Activated CD4-positive, alpha-beta T cell treated with anti-CD3 and anti-CD28 coated beads for 48 hours (primary cell): ENCODE measurements at places on chromosomes 4 and X.

DNA sequence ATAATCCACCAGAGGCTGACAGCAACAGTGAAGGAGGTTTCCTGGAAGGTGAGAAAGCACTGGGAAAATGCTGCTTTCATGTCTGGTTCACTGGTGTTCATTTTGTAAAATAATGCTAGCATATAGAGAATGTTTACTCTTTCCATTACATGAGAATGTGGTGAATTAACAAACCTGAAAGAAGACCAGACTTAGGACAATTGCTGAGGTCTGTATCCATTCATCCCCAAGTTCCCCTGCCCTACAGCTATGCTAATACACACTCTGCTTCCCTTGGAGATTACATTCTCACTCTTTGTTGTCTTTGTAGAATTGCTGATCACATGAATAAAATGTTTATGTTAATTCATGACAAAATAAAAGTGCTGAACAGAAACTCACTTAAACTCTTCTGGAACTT is 99.5 kb downstream of the ARHGAP6 start:
- no peak for DNase-seq

DNA sequence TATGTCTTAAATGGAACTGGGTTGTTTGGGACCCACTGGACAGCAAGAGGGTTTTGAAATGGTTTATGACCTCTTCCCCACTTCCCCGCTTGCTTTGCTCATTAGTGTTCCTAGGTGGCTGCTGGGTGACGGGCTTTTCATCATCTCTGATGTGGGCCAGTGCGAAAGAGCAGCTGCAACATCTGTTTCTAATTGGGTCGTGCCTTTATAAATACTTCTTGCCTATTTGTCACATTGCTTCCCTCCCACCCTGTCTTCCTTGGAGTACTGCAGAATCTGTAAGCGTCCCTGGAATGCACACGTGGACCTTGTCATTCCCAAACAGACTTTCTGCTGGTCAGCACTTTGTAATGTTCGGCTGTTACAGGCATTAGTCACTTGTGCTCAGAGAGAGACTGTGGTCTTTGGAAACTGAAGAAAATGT is 35.2 kb downstream of the SEPTIN11 start:
- DNase-seq, result no peak

- DNase-seq, result no peak
Measured at GRCh38 chr4:25755911-25756310, 100.3 kb downstream of the SLC34A2 start.

- DNase-seq, result no peak
Measured at GRCh38 chr4:123838474-123838873, 441.9 kb downstream of the SPRY1 start.

GRCh38 chr4:183139058-183139750 is 40.1 kb downstream of the WWC2 start:
- DNase-seq, result no peak

DNA sequence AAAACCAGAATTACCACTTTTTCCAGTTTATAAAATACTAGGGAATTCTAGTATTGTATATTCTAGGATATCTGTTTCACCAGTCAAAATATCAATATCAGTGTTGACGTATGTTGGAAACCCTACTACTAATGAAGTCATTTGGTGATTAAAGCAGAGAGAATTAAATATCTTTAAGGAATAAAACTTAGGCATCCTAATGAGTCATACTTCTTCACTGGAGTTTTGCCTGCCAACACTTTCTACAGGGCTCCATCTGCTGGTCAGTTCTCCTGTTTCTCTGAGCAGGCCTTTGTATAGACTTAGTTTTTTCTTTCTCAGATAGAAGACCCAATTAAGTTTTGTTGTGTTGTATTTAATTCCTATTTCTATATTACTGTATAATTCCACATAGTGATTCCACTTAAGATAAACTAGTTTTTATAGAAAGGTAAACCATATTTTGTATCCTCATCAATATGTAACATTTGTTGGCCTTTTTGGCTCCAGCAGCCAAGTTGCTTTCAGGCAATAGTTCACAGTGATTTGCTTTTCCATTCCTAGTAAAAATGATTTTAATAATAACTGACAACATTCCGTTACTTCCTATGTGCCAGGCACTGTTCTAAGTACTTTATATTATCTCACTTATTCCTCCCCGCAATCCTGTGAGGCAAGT is 3.5 kb downstream of the AP1AR start:
- DNase-seq, result peak; percentile 51

DNA sequence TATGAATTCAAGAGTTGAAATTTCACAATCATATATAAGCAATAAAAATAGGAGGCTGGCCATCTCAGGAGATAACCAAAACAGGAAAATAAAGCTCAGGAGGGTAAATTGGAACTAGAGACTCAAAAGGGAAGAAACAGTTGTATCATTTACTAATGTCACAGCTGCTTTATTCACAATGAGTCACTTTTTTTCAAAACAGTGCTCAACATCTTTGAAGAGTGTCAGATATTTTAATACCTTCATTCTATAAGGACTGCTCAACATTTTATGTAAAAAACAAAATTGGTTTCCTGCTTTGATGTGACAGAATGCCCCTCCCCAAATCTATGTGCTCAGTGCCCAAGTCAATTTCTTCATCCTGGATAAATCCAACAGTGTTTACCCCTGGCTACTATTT is 97.7 kb downstream of the DDX60 start:
- no peak for DNase-seq

GRCh38 chrX:43019021-43019420 is 241.1 kb upstream of the PPP1R2C start:
- no peak for DNase-seq

DNA sequence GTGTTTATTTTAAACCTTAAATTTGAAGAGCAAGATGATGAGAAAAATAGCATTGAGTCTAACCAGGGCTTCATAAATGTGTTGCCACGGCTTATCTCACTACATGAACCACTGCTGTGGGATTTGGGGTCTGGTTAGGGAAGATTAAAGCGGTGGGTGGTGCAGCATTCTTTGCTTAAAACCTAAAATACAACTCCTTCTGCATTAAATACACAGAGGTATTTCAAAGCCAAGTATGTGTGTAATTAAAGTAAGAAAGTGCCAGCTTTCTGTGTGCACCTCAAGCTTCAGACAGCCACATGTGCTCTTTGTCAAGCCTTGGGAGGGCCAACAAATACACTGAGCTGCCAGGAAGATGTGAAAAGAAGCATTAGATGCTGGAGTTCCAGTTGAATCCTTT is 128.0 kb downstream of the CPE start:
- no peak for DNase-seq

- DNase-seq, result no peak
Measured at GRCh38 chrX:27807690-27808089, at the start of gene MAGEB10. Gene MAGEB10, plus strand, starts transcription at chrX:27807990. Its CDS starts 13,317 bp downstream, at chrX:27821307.

- no peak for DNase-seq
Measured at GRCh38 chrX:96838537-96838936, 45.2 kb upstream of the RPA4 start.

DNA sequence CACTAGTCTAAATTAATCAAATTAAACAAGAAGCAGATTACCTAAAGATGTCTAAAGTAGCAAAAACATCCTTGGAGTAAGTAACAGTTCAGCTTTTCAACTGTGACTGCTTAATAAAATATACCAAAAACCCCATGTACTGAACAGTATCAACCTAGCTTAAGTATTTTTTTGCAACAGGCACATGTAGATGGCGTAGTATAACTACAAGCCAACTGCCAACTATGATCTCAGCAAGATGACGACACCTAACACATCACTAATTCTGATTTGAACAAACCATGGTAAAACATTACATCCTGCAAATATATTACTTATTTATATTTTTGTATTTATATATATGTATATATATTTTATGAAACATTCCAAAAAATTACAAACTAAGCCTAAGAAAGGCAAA is 24.5 kb downstream of the DHX15 start:
- DNase-seq, result no peak
